ENCODE measurements at places on chromosomes 2 and 18. TPM values are rescaled to one million over a fixed set of nuclear protein-coding genes. Genes with fewer than 3 reads are reported as not detected.

DNA sequence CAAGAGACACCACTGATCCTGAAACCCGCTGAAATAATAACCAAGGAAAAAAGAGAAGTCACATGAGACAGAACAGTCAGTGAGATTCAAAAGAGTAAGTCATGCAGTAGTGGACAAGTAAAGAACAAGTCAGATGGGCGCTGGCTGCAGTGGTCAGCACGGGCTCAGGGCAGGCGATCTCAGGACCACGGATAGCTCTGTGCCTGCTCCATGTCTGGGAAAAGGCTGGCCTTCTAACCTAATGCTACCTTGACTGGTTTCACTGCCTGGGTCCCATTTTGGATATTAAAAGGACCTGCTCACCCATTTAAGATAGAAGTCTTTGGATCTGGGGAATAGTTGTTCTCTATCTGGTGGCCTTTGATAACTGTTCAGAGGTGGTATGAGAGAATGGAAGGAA lies 61.7 kb upstream of the LCLAT1 start:
- no peak for DNase-seq

DNA sequence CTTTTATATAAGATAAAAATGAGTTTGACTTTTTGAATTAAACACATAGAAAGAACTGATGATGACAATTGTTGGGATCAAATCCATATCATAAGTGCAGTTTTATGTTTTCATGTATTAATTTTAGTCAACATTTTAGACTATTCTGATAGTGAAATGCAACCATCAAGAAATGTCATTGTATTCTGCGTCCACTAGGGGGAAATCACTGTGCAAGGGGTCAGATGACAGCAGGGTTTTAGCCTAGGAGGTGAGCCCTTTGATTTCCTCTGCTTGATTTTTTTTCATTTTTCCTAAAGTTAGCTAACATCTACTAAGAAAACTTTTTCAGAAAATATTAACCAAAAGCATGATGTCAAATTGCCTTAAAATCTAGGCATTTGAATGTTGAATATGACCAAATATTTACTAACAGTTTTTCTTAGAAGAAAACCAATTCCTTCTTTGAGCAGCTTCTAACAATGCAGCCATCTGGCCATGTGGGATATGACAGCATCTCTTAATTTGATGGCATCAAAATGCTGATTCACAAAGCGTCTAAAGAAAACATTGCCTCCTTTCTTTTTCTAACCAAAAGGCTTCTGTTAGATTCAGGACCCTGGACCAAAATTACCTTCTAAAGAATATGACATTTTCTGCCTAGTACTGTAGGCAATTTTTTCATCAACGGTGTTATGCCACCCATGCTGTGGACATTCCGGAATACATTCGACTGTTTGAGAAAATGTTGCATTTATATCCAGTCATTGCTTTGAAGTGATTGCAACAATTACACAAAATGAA lies 141.5 kb downstream of the SPHKAP start:
- DNase-seq: no peak

Gene FRZB
- total RNA-seq: 11.8 TPM

DNA sequence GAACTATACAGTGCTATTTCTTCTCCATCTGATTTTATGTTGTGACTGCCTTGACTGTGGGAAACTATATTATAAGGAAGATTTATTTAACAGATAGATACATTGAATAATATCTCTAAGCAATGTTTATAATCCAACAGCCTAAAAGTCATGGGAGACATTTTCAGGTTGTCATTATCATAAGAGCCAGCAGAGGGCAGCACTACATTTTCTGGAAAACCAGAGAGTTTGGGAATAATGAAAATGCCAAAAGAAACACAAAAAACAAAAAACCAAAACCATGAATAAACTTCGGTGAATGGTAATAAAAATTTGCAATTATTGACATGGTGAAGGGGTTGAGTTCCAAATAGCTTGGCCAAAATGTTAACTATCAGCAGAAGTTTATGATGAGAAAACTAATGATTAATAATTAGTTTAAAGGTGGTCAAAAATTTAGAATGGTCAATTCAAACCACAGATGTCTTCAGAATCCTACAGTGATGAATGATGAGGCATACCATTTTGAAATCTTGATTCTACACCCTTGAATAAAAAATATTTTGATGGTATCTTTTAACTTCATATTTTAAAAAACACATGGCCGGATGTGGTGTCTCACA lies 4.7 kb downstream of the EEF1B2 start:
- peak; percentile 50 for DNase-seq

GRCh38 chr2:32942793-32943485 lies 3.8 kb upstream of the LTBP1 start:
- no peak for DNase-seq

Gene OR6B2
- total RNA-seq: not detected

DNA sequence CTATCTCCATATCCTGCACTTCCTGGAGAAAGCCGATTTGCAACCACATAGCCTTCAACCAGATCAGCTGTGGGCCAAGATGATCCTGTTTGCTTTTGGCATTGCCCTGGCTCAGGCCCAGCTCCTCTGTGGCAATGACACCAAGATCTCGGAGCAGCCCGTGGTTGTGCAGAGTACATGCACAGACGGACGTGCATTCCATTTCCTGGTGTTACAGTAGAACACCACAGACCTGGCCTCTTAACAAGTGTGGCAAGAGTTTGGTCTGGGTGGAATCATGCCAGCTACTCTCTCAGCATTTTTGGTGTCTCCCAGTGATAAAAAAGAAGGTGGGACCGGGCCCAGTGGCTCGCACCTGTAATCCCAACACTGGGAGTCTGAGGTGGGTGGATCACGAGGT lies 20.0 kb downstream of the MALT1 start:
- DNase-seq: no peak

DNA sequence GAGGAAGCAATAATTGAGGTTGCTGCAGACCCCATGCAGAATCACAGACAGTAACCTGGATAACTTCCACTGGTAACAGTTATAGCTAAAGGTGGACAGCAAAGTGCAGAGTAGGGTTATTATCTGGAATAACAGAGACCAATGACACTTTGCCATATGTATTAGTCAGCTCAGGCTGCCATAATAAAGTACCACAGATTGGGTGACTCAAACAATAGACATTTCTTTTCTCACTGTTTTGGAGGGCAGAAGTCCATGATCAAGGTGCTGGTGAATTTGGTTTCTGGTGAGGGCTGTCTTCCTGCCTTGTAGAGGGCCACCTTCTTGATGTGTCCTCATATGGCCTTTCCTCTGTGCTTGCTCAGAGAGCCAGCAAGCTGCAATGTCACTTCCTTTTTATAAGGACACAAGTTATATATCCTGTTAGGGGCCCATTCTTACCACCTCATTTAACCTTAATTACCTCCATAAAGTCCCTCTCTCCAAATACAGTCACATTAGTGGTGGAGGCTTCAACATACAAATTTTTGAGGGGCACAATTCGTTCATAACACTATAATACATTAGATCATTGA lies 191.0 kb upstream of the LRP1B start:
- no peak for DNase-seq

- DNase-seq: no peak
These were observed 82.8 kb upstream of the DNMT3A start for GRCh38 chr2:25424426-25425028.

Gene TRAF3IP1
- total RNA-seq: 22.4 TPM

Gene ST8SIA5
- not detected for total RNA-seq

DNA sequence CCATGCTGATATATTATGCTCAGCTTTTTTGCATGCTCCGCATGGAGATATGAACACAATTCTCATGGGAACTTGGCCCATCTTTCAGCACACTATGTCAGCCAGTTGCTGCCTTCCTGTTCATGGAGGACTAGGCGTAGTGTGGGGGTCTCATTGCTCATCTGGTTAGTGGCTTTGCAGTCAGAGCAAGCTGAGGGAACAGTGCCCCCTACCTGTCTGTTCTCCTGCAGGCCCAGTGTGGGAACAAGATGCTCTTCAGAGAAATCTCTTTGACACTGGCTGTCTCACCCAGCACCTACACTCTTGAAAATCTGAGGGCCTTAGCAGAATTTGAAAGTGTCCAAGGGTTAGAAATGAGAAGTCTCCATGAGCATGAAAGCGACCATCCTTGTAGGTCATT lies 47.1 kb downstream of the SPTBN1 start:
- DNase-seq: no peak

DNA sequence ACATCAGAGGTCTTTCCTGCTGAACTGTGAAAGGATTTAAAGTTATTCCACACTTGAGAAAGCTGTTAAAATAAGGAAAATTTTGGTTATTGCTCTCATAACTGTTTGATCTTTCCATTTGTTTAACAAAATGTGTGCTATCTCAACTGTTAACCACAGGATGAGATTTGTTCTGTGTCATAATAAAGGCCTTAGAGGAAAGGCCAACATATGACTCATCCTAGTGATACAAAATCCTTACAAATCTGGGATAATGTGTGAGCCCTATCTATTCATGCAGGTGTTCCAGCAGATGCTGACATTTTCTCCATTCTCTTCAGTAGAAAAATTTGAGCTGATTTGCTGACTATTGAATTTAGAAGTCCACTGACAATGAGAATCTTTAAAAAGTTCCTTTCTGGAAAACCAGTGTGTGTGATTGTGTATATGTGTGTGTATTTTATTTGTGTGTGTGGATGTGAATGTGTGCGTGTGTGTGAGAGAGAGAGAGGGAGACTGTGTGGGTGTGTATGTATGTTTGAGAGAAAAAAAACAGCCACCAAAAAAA lies 1111.9 kb upstream of the GYPC start:
- DNase-seq: no peak

DNA sequence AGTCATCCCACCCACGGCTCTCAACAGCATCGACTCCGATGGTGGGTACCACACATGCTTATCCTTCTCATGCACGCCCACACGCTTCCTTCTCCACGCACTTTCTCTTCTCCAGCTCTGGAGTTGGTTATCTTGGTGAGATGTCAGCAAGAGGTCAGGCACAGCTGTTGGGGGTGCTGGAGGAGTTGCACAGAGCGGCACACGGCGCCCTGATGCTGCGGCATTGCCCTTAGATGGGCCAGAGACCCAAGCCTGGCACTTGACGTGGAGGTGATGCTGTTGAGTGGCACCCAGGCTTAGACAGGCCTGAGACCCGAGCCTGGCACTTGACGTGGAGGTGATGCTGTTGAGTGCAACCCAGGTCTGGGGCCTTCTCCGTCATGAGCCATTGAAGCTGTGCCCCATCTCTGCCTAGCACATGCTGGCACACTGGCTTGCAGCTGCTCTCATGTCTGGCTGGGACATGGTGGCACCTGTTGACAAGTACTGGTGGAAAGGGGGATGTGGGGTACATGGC lies 83.2 kb downstream of the DGKD start:
- DNase-seq: no peak
